ENCODE measurements at places on chromosomes 13 and 19. TPM values are rescaled to one million over a fixed set of nuclear protein-coding genes. Genes with fewer than 3 reads are reported as not detected.

- DNase-seq: peak; percentile 7
These were observed 47.7 kb downstream of the ZMYM2 start for GRCh38 chr13:20006206-20006605.

DNA sequence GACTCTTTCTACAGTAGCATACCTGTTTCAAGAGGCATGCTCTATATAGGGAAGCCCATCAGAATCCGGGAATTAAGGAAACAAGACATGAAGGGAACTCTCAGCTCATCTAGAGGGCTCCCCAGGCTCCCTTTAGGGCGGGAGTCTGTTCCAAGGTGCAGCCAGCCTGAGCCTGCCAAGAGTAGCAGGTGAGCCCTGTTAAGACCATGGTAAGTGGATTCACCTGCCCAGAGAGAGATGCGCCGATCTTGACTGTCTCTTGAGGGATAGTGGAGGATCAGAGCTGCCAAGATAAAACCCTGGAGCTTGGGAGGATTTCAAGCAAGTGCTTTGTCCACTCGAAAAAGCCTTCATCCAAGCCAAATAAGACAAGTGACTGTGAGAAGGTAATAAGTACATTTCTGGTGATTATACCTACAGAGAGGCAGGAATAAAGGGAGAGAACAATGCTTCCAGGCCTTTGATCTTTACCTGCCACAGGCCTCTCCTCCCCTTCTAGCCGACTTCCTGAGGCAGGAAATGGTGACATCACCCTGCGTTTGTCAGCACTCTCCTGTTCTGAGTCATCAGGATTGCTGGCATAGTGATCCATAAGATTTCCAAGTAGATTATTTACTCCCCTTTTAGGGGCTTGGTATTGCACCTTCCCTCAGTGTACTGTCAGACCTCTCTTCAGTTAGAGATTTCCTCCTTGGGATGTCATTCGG, 31.5 kb downstream of the KLF5 start:
- peak; percentile 81 for DNase-seq

The ATP13A1 gene
- 34.7 TPM for total RNA-seq

DNA sequence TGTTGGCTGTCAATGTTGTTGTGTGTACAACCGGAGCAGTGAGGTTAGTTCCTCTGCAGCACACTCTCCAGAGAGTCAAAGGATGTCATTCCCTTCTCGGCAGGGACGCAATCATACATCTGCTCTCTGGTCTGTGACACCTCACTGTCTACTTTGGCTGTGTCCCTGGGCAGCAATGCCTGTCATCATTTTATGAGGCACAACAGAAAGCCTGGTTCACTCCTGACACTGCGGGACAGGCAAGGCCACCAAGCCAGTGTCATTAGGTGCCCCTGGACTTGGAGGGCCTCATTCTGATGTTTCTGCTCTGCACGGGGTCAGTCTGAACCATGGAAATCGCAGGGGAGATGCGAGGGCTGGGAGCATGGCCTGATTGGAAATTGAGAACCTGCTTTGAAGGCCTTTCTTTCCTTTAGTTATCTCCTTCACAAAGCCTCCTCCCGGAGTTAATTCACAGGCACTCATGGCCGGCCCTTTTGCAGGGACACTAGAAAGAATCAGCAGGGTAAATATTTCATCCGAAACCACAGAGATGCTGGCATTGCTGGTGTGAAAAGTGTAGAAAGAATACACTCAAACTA, 284.4 kb downstream of the ZNF536 start:
- DNase-seq: no peak

DNA sequence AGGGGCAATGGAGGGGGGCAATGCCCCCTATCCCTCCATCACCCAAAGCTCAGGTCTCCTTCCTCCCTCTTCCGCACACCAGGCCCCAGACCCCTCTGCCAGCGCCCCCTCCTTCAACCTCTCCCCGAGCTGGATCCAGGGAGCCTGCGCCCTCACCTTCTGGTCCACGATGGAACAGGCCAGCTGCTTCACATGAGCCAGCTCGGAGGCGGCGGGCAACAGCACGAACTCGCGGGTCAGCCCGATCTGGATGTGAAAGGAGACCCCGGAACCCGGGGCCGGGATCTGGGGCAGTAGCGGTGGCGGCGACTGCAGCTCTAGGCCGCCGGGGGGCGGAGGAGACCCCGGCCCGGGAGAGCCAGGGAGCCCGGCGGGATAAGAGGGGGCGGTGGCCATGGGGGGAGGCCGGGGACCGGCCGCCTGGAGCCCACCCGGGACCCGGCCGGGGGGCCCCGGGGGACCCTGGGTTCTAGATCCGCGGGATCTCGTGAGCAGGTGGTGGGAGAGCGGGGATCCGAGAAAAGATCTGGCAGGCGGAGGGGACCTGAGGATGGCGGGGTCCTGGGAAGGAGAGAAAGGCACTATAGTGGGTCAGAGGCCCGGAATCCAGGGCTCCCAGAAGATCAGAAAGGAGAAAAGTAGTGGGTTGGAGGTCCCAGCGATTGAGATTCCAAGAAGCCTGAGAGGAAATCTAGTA, 791 bp downstream of the PRKD2 start:
- peak; percentile 15 for DNase-seq

- DNase-seq: peak; percentile 34
These were observed 28.8 kb downstream of the EPN1 start for GRCh38 chr19:55703790-55704215.

The ZSWIM9 gene
- total RNA-seq: 1.4 TPM

DNA sequence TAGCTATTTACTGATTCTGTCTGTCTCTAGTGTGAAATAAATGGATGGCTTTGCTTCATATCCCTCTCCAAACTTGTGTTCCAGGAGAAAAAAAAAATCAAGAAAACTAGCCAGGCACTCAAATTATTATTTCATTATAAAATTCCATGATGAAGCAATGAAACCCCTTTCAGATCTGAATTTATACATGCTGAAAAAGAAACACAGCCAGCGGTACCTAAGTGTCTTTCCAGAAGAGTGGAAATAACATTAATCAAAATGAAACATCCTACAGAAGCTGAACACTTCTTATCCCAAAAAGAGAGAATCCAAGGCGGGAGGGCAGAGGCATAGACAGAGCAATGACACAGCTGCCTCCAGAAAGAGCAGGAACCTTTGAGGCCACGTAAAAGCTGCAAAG, 15.9 kb downstream of the ENOX1 start:
- DNase-seq: no peak

GRCh38 chr13:33229446-33230177, 55.9 kb downstream of the STARD13 start:
- DNase-seq: peak; percentile 93

DNA sequence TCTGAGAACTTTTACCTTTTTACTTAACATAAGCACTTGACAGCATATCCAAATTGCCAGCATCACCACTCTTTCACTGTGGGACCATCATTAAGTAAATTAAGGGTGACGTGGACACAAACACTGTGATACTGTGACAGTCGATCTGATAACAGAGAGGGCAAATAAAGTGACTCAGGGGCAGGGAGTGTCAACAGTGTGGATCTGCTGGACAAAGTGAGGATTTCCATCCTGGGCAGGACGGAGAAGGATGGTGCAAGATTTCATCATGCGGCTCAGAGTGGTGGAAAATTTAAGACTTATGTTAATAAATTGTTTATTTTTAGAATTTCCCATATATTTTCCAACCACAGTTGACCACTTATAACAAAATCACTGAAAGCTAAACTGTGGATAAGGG, 60.0 kb upstream of the WDFY2 start:
- no peak for DNase-seq

The TINCR gene
- not detected for total RNA-seq

- DNase-seq: no peak
These were observed 7.9 kb downstream of the CEACAM3 start for GRCh38 chr19:41804336-41804735.

- DNase-seq: no peak
These were observed 5.1 kb upstream of the DHDH start for GRCh38 chr19:48928164-48929025.

The PALM gene
- total RNA-seq: 0.10 TPM

- no peak for DNase-seq
These were observed 502.0 kb downstream of the LIG4 start for GRCh38 chr13:107713314-107713713.

The ATP4A gene
- total RNA-seq: not detected

DNA sequence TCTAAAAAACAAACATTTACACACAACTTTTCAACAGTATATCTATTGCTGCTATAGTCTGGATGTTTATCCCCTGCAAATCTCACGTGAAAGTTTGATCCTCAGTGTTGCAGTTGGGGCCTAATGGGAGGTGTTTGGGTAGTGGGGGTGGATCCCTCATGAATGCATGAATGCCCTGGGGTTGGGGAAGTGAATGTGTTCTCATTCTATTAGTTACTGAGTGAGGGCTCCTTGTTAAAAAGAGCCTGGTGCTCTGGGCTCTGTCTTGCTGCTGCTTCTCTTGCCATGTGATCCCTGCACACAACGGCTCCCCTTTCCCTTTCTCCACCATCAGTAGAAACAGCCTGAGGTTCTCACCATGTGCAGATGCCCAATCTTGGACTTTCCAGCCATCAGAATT, 242.7 kb upstream of the HTR2A start:
- no peak for DNase-seq

GRCh38 chr13:84445776-84446175, 563.5 kb upstream of the SLITRK1 start:
- peak; percentile 14 for DNase-seq

The KIR2DL1 gene
- total RNA-seq: not detected

The HSD11B1L gene
- total RNA-seq: 22.4 TPM

The NAPSA gene
- total RNA-seq: under 0.01 TPM

- no peak for DNase-seq
These were observed 578.7 kb upstream of the SLITRK1 start for GRCh38 chr13:84460989-84461388.

DNA sequence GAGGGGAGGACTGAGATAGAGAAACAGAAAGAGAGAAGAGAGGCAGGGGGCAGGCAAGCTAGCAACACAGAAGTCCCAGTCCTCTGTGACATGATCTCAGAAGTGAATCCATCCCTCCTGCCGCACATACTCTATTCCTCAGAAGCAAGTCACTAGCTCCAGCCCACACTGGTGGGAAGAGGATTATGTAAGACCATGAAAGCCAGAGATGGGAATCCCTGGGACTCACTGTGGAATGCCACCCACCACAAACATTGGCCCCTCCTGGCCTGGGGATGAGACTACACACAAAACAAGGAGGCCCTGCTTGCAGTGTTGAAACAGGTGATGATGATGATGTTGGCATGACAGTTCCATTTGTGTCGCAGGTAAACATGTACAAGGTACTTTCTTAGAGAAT, 419.9 kb downstream of the IRS2 start:
- DNase-seq: no peak

DNA sequence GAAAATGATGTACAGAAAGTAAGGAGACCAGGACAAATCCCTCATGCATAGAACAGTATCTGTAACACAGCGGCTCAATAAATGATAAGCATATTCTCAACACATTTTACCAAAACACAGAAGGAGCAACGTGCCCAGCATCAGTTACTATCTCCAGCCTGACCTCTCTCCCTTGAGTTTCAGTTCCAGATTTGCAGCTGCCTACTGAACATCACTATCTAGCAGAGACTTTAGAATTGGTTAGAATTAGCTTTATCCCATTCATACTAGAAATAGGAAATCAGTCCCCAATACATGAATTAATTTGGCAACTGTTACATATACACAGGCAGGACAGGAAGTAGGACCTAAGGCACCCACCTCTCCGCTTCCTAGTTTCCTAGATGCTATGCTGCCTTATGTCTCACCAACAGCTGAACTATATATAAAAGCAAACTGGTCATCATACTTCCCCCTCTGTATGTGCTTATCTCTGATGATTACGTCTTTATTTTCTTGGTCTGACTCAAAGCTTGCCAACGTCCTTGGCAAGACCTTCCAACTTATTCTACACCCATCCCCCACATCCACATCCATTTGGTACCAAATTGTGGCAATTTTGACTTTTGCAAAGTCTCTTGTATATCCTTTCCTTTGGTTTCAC, 61.1 kb downstream of the SACS start:
- peak; percentile 44 for DNase-seq

- DNase-seq: no peak
These were observed 62.2 kb upstream of the TM9SF2 start for GRCh38 chr13:99439048-99439447.

Data from RPMI7951 (cell line).